Fibroblast of gingiva (primary cell): ENCODE measurements at places on chromosomes 2 and 18.
A peak's percentile ranks its signal among the peaks of the same experiment; 100 is the strongest.

- DNase-seq: no peak
Measured at GRCh38 chr2:221153226-221153625, 418.9 kb downstream of the EPHA4 start.

DNA sequence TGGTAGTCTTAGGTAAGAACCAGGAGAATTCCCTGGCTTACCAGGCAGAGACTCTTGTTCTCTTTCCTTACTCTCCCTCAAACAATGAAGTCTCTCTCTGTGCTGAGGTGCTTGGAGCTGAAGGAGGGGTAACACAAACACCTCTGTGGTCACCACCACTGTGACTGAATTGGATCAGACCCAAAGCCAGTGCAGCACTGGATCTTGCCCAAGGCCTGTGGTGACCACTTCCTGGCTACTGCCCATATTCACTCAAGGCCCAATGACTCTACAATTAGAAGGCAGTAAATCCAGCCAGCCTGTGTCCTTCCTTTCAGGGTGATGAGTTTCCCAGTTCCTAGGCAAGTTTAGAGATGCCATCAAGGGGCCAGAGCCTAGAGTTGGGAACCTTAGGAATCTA lies 706.8 kb downstream of the SLC4A3 start:
- no peak for DNase-seq

DNA sequence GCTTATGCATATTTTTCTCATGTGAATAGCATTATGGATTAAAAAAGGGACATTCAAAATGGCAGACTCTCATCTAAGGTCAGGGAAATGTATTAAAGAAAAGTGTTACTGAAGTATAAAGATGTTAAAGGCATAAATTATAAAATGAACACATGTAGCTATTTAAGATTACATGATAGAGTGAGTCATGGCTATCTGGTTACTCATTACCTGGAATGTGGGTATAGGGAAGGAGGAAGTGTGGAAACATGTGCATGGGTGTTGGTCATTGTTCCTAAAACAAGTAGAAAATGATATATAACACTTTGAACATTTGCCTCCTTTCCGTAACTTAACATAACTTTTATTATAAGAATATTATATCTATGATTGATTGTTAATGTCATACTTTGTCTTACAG lies 66.4 kb downstream of the MYO1B start:
- peak; percentile 55 for DNase-seq

GRCh38 chr2:30736461-30737325 lies 70.6 kb downstream of the CAPN13 start:
- no peak for DNase-seq

DNA sequence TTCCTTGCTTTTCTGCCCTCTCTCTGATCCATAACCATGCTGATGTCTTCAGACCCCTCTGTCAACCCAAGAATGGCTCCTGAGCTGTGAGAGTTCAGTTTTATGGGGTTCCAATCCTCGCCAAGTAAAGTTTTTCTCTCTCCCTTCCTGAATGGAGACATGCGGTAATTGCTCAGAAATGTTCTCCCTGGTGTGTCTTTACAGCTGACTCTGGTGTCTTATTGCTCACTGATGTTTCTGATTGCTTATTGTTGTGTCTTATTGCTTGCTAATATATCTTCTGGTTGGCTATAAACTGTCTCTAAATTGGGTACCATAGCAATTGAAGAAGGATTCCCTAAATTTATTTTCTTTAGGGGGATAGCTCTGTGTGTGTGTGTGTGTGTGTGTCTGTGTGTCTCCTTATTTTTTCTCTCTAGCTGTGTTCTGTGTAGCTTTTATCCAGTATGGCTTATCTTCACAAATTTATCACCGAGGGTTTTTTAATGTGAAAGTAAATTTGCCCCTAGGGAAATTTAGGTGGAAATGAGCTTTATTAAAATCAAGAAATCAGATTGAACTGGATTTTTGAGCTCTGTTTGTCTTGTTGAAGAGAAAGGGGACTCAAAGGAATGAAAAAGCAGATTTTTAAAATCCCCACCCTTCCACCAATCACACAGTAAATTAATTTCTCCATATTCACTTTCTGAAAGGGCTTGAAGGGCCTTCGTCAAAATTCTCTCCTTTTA lies 19.5 kb downstream of the MGAT5 start:
- DNase-seq: no peak

- no peak for DNase-seq
Measured at GRCh38 chr2:138752197-138752956, 27.8 kb downstream of the NXPH2 start.

- no peak for DNase-seq
Measured at GRCh38 chr18:63311118-63312018, 8.2 kb downstream of the BCL2 start.

DNA sequence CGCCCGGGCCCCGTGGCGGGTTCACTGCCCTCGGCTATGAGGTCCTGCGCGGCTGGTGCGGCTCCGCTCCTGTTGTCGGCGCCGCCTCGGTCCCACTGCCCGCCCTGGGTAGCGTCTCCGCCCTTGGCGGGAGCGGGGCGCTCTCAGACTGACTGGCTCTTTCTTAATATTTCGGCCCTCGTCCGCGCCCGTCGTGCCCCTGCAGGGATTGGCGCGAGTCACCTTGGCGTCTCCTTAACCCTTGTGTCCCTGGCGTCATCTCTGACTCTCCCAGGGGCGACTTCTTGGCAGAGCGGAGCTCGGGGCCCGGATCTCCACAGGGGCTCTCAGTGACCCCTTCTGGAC lies 1.3 kb downstream of the PTMA start:
- peak; percentile 31 for DNase-seq

DNA sequence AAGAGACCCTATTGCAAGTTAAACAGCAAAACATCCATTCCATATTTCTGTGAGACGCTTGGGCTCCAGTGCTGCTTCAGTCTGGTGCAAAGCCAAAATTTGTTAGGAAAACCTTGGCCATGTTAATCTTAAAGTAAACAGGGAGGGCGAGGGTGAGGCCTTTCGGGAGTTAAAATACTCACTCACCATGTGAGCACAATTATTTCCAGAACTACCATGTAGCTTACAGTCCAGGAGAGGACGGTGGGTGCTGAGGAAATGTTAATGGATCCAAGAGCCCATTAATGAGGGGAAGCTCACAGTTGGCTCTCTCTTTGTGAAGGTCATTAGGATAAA lies 286.4 kb downstream of the SLC8A1 start:
- peak; percentile 72 for DNase-seq

- DNase-seq: no peak
Measured at GRCh38 chr2:164881524-164881923, 39.9 kb upstream of the COBLL1 start.

DNA sequence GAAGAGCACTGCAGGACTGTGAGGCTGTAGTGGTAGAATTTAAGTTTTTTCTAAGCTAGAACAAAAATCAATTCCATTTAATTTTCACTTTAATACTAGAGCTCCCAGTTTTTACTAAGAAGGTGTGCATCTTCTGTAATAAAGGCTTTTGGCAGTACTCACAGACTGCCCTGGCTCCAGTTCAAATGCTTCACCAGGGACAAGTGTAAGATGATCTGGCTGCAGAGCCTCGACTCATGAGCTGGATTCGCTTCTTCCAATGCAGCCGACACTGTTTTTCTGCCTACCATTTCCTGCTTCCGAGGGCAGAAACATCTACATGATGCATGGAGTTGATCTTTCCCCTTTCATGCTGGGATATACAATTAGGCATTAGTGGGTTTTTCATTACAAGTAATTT lies 87.0 kb downstream of the FARSB start:
- peak; percentile 82 for DNase-seq

DNA sequence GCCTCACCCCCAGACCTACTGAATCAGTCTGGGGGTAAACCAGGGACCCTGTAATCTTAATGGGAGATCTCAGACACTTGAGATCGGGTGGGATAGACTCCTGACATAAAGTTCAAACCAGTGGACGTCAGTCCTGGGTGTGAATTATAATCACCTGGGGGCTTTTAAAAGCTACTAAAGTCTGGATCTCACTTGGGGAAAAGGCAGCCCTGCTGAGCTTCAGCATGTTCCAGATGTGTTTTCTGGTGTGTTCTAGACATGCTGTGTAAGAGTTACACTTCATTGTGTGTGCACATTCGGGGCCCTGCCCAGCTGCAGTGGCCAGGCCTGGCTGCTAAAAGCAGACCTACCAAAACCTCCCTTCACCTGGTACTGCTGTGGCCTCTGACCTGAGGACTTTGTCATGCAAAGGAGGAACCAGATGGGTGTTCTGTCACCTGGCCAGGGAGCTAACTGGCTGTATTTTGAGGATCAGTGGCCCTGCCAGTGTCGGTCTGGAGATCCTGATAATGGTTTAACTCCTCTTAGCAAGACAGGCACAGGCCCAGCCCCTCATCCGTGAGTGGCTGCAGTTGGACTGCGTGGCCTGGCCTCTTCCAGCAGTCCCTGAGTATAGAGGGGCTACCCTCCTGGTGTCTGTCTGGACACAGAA lies 10.6 kb downstream of the RRM2 start:
- DNase-seq: no peak

- DNase-seq: peak; percentile 38
Measured at GRCh38 chr2:226873051-226873620, 37.3 kb downstream of the RHBDD1 start.

- DNase-seq: no peak
Measured at GRCh38 chr2:223612501-223612900, 10.3 kb upstream of the SCG2 start.

DNA sequence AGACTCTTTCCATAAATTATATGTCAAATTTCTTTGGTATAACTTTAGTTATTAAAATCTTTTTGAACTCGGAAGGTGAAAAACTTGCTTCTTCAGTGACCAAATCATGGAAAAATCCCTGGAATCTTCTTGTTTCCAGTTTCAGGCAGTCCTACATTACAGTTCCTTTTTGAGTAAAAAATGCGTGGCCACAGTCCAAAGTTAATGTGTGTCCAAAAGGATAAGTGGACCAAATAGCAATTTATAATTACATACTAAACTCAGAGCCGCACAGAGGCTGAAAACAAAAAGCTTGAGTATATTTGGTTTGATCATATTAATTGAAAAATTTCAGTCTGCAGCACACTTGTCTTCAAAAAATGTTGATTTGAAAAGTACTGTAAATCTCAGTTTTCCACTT lies 28.4 kb upstream of the DYNC2LI1 start:
- peak; percentile 54 for DNase-seq

DNA sequence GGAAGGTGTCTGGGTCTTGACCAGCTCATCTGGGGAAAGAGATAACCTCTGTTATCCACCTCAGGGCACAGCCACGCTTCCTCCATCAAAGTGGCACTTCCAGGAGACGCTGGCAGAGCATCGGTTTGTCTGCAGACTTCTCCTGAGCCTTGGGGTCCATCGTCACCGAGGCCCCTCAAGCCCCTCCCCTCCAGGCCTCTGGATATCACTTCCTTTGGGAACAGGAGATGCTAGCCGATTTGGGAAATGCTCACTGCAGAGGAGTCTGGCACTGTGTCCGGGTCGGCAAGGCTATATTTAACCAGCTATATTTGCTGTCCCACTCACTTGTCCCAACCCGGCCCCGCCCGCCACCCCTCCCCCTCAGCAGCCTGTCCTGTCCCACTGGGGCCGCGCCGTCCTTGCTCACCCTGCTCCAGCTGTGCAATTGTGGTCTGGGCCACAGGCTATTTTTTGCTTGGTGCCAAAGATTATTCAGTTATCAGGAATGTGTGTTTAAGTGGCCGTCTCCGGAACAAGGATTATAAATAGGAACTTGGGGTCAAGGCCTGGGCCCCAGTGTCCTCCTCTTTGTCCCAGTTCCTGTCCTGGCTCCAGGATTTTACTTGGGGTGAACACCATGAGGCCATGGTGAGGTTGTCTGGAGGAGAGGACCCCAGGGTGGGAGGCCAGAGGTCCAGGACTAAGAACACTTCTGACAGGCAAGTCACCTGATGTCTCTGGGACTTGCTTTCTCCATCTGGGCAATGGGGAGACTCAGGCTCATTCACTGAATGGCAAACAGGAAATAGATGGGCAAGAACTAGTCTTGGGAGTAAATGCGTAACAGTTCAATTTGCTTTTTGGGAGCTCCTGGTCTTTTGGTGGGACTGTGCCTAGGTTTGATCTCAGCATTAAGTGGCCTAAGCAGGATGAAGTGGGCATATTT lies 263.6 kb downstream of the DYSF start:
- DNase-seq: peak; percentile 83
